ENCODE measurements at places on chromosomes 6 and 20. TPM values are rescaled to one million over a fixed set of nuclear protein-coding genes. Genes with fewer than 3 reads are reported as not detected.

Gene RING1
- total RNA-seq: 27.5 TPM

Gene THEMIS
- 80.1 TPM for total RNA-seq

Gene XKR7
- total RNA-seq: not detected

Gene TTBK1
- total RNA-seq: 0.11 TPM

Gene PRPH2
- not detected for total RNA-seq

Gene SSTR4
- not detected for total RNA-seq

Gene BICRAL
- total RNA-seq: 9.8 TPM

Gene MED23
- total RNA-seq: 23.9 TPM

Gene SEL1L2
- total RNA-seq: not detected

Gene NOTCH4
- 1.3 TPM for total RNA-seq

Gene CD24
- total RNA-seq: 0.54 TPM

DNA sequence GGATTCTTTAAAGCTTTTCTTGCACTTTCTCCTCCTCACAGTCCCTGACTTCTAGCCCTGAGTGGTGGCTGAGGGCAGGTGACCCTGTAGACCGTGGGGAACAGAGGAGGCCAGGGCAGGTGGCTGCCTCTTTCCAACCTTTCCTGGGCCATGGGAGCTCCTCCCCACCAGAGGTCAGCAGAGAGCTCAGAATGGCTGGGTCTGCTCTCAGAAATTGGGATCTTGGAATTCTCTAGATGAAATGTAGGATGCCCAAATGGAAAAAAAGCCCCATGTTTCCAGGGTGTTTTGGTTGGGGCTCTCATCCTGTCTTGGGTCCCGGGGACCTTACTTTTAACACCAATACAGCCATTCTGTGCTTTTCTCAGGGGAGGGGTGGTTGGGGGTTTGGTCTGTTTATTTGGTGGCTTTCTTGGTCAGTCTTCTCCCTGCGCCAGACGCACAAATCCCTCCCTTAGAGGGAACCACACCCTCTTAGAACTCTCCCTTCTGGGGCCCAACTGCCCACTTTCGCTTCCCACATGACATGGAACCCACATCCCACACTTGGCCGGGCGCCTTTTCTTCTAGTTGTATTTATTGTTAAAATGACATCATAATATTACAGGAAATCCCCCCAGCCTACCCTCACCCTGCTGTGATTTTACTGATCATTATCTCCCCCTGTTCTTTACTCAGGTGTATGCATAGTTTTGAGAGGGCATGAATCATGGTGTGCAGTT lies 17.9 kb downstream of the GNAS start:
- DNase-seq: peak; percentile 72

GRCh38 chr6:138291849-138292181 lies 73.5 kb upstream of the PBOV1 start:
- no peak for DNase-seq

DNA sequence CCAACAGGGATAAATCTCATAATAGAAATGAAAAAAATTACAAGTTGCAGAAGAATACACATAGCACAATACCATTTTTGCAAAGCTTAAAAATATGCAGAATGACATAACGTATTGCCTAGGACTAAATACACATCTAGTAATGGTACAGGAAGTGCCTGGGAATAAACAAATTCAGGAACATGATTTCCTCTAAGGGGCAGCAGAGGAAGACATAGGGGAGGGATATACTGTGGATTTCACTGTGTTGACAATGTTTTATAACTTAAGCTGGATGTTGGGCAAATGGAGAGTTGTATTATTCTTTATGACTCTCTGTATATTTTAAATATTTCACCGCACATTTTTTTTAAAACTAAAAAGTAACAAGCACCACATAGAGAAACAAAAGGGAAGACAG lies 5.6 kb upstream of the GLO1 start:
- DNase-seq: no peak

- no peak for DNase-seq
Measured at GRCh38 chr6:81820980-81821379, 68.5 kb upstream of the TENT5A start.

GRCh38 chr6:11201772-11202512 lies 30.5 kb downstream of the NEDD9 start:
- DNase-seq: no peak

DNA sequence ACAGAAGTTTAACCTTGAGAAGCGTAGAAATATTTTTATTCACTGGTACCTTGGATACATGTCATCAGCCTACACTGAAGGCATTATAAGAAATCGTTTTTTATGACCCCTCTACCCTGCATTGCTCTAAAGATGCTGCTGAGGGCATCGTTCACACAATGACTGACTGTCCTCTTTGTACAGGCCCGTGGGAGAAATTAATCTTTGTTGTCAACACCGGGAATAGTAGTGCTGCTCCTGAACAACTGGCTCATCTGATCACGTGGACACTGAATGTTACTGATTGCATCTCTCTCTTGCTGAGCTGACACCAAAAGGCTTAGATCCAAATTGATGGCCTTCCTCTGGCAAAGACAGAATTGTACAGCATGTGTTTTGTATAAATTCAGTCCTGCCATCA lies 157.1 kb upstream of the SMLR1 start:
- no peak for DNase-seq

DNA sequence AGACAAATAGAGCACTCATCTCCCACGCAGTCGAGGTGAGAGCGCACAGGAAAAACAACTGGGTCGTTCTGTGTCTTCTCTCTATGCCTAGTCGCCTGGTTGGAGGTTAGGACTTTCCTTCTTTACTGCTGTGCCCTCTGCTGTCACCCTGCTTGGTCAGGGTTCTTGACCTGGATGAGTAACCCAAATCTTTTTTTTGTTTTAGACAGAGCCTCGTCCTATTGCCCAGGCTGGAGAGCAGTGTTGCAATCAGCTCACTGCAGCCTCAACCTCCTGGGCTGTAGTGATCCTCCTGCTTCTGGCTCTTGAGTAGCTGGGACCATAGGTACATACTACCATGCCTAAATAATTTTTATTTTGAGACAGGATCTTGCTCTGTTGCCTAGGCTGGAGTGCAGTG lies 24.5 kb downstream of the PRPF6 start:
- no peak for DNase-seq

GRCh38 chr6:7267466-7268091 lies 45.4 kb downstream of the SSR1 start:
- DNase-seq: no peak

GRCh38 chr6:7996538-7997111 lies 67.6 kb downstream of the BLOC1S5 start:
- DNase-seq: no peak

DNA sequence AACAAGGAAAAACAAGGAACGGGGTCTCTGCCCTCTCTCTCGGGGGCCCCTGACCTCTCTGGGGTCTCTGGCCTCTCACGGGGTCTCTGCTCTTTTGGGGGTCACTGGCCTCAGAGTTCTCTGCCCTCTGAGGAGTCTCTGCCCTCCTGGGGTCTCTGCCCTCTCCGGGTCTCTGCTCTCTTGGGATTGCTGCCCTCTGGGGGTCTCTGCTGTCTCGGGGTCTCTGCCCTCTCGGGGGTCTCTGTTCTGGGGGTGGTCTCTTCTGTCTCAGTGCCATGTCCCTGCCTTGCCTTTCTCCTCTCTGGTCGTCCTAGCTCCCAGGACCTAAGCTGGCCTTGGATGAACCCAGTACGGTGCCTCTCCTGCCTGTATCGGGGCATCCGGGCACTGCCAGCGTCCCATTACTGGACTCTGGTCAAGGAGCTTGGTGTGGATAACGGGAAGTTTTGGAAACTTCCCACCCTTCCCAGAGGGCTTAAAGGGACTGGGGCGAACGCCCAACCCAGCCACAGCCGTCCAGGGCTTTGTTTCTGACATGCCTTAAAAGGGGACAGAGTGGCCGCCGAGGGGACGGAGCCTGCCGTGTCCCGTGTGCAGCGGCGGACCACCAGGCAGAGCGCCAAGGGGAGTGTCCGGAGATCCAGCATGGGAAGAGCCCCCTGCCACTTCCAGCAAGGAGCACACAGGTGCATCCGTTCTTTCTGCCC lies 24.7 kb upstream of the MRGBP start:
- no peak for DNase-seq

GRCh38 chr20:48607544-48607865 lies 220.3 kb downstream of the PREX1 start:
- no peak for DNase-seq

DNA sequence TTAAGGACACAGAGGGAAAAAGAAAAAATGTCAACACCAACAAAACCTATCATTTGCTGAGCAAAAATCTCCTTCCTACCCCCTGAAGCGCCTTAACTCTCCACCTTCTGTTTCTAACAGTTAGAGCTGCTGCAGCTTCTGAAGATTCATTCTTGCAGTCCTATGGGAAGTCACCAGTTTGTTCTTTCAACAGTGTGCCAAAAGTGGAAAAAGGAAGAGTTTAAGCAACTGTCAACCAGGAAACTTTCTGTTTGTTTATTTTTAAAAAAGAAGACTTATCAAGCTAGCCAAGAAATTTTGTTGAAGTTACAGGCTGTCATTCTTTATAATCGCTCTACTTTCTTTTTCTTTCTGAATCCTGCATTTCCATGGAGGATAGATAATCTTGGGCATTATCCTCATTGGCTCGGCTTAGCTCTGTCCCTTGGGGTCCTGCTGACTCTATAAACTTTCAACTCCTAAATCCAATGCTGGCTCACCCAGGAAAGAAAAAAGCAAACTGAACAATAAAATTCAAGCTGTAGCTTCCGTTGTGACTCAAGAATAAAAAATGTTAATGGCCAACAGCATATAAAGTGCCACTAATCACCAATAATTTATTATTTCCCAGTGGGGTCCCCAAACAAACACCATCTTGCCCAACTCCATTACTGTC lies 172.8 kb upstream of the CITED2 start:
- DNase-seq: no peak

DNA sequence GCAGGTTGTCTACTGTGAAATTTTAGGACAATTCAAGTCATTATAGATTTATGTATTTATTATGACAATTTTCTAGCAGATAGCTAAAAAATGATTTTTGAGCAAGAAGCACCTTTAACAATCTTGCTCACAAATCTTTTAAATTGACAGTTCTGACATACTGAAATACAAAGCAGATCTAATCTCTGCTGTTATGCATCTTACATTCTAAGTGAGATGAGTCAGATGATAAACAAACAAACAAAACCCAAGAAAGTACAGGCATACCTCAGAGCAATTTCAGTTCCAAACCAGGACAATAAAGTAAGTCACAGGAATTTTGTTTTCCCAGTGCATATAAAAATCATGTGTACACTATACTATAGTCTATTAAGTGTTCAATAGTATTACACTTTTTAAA lies 430.7 kb upstream of the PTCHD4 start:
- DNase-seq: no peak

DNA sequence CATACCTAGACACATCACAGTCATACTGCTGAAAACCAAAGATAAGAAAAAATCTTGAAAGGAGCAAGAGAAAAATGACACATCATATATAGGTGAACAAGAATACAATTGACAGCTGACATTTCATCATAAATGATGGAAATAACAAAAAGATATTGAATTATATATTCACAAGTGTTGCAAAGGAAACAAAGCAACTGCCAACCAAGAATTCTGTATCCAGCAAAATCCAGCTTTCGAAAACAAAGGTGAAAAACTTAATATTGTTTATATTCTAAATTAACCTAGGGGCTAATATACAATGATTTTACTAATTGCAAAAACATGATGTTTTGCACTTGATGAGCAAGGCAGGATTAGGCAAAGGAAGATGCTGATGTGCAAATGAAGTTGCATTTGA lies 84.3 kb downstream of the MOXD1 start:
- no peak for DNase-seq

- DNase-seq: no peak
Measured at GRCh38 chr6:92362404-92362803, 1057.0 kb downstream of the EPHA7 start.

DNA sequence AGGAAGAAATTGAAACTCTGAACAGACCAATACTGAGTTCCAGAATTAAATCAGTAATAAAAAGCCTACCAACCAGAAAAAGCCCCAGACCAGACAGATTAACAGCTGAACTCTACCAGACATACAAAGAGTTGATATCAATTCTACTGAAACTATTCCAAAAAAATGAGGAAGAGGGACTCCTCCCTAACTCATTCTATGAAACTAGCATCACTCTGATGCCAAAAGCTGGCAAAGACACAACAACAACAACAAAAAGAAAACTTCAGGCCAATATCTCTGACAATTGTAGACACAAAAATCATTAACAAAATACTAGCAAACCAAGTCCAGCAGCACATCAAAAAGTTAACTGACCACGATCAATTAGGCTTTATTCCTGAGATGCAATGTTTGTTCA lies 246.0 kb upstream of the RUNX2 start:
- no peak for DNase-seq

GRCh38 chr20:7248281-7249201 lies 481.1 kb downstream of the BMP2 start:
- no peak for DNase-seq

DNA sequence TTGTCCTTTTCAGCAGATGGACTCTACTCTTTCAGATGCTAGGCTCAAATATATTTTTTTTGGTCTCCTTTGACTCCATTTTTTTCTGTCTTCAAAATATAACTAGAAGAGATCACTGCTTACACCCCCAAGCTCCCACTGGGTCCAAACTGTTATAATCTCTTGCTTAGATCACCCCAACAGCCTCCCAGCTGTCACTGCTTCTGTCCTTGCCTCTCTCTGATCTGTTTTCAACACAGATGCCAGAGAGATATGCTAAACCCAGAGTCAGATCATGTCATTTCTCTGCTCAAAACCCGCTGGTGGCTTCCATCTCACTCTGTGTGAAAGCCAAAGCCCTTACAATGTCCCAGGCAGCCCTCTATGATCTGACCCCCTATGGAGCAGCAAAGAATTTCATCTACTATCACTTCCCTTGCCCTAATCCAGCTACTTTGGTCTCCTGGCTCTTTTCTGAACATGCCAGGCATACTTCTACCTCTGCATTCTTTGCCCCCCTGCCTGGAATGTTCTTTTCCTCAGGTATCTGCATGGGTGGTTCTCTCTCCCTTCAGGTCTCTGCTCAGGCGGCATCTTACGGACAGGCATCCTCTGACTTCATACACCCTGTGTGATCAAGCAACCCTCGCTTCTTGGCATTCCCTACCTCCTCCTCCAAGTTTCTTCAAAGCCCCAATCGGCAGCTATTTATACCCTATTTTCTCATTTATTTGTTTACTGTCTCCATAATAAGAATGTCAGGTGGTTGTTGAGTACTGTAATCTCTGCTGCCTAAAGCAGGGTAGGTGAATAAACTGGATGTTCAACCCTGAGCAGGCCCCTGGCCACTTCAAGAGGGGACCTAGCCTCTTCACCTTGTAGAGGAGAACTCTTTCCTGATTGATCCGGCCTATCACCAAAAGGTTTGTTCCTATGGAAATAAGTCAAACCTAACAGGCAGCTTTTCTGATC lies 43.6 kb upstream of the SLC4A11 start:
- DNase-seq: no peak

GRCh38 chr6:148179786-148180185 lies 162.9 kb upstream of the SASH1 start:
- DNase-seq: peak; percentile 24

GRCh38 chr6:128513878-128514277 lies 6.5 kb downstream of the PTPRK start:
- no peak for DNase-seq

All from activated CD8-positive, alpha-beta T cell treated with anti-CD3 and anti-CD28 coated beads for 36 hours (primary cell).